Stimulated activated CD4-positive, alpha-beta T cell treated with anti-CD3 and anti-CD28 coated beads, Interleukin-2, amount 100 ng/mL, for 4 hours (primary cell): ENCODE measurements at places on chromosomes 12 and 14.

GRCh38 chr14:76564471-76565422, 188.8 kb downstream of the ESRRB start:
- no peak for DNase-seq

GRCh38 chr14:89899291-89899690, 55.2 kb downstream of the EFCAB11 start:
- no peak for DNase-seq

DNA sequence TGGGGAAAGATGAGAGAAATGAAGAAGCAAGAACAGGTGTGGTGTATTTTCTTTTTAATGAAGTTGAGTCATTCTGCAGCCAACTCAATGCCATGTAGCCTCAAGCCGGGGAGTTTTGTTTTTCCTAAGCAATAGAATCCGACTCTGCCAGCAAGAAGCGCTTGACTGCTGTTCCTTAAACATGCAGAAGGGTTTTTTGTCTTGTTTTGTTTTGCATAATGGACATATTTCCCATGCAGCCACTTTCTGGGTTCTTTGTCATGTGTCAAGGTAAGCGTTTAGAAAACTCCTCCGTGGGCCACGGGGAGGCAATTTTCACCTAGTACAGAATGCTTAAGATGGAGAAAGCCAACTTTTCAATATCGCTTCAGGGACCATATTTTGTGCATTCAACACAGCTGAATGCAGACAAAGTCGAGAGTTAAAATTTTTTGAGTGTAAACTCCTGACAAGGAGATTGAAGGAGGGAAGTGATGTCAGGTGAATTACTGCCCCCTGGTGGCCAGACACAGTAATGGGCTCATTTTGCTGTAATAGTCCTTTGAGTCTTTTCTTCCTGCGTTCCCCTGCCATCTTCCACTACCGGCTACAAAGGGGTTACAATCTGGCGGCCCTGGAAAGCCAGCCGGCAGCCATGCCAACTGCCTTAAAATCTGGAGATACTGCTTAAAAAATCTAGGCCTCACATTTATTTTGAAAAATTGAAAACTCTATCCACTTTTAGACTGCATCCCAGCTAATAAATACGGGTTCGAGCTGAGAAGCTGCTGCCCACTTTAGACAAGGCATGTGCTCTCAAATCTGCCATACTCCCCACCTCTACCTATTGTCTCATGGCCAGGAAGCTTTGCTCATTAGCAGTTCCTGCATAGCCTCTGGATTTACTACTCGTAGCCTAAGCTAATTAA, 3.2 kb upstream of the FICD start:
- DNase-seq: peak; percentile 60

DNA sequence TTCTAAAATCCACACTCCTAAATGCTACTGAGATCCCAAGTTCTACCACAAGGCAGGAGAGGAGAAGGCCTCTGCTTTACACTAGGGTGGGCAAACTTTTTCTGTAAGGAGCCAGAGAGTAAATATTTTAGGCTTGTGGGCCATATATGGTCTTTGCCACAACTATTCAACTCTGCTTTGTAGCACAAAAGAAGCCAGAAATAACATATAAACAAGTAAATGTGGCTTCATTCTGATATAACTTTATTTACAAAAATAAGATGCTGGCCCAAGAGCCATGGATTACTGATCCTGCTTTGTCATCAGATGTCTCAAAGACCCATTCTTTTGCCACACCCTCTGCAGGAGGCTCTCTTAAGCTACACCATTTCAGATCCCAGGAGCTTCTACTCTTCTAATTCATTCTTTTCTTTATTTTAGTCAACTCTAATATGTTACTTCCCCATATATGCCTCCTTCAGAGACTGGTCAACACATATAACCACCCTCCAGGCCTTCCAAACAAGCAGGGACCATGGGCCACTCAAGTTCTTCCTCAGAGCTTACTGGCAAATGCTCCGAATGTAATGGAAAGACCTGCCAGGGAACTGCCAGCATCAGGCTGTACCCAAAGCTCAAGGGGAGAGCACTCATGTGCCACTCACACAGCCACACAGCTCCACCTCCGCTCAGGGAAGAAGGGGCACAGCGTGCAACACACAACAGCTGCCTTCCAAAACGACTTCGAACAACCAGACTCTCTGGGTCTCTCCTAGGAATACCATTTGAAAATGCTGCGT, 15.6 kb downstream of the APPL2 start:
- DNase-seq: no peak

GRCh38 chr12:79217306-79217705, 352.7 kb downstream of the SYT1 start:
- DNase-seq: no peak

GRCh38 chr12:69468237-69469026, 1.8 kb upstream of the FRS2 start:
- DNase-seq: no peak

DNA sequence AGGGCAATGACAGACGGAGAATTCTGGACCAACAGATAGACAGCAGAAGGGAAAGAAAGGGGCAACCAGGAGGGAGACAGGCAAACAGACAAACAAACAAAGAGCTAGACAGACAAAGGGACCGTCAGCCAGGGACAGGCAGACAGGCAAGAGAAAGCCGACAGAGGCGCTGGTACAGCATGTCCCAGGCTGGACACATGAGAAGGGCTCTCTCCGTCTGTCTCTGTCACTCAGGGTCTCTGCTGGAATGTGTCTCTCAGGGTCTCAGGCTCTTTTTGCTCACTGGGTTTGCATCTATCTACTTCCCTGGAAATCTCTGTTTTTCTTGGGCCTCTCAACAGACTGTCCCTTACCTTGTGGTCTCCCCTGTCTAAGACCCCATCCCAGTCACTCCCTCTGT, 8.2 kb upstream of the SMUG1 start:
- no peak for DNase-seq

DNA sequence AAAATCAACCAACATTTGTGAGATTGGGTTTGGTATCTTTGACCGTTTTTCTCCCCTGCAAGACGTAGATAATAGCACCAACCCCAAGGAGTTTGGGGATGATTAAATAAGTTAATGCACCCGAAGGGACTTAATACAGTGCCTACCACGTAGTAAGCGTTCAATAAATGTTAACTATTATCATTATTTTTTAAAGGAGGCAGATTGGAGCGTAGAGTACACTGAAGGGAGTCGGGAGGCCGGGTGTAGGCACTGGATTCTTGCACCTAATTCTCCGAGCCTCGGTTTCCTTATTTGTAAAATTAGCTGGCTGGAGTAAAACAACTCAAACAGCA, 367 bp upstream of the FRS2 start:
- DNase-seq: no peak

DNA sequence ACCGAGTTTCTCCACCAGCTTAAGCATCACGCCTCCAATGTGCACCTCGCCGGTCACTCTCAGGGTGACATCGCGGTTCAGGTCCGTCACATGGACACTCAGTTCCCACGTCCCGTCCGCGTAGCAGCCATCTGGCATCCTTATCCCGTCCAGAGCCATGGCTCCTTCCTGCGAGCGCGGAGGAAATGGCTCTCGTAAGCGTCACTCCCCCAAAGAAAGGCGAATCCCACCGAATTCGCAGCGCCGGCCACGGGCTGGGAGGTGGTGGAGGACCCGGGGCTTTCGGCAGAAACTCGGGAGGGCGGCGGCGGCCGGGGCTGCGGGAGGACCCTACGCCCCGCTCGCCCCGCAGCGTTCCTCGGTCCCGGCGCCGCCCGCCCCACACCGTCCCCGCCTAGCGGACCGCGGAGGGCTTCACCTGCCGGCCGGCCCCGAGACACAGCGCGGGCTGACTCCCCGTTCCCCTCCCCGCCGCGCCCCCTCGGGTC, 396 bp downstream of the FERMT2 start:
- no peak for DNase-seq

- DNase-seq: no peak
Observed at GRCh38 chr12:49821373-49822287, 6.6 kb downstream of the NCKAP5L start.

- no peak for DNase-seq
Observed at GRCh38 chr12:67910360-67911274, 78.6 kb upstream of the IFNG-AS1 start.

DNA sequence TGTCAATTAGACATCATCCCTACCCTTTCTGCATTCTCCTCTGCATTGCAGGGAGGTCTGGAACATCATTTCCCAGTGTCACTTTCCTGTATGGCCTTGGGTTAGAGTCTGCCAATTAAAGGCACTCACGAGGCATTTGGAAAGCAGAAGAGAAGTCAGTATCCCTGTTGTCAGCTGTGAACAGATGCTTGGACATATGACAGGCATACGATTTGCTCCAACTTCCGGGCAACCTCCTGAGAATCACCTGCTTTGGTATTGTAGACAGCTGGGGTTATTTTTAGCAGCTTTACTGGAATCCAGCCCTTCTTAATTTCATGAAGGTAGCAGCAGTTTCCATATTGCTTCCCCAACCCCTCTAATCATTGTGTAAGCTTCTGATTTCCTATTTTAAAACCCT, 88.7 kb upstream of the DHRS4 start:
- DNase-seq: no peak

DNA sequence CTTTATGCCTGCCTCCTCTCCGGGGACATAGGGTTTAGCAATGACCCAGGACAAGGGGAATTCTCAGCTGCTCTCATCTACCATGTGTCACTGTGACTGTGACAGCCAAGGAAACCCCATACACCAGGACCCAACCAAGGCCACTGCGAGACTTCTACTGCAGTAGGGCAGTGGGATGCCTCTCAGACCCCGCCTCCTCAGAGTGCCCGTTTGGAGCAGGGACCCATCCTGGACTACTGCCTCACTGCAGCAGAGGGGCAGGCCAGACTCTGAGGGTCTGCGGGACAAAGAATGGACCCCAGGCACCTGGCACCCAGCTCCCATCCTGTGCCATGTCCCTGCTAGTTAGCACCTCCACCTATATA, 71.3 kb upstream of the DDX11 start:
- no peak for DNase-seq

DNA sequence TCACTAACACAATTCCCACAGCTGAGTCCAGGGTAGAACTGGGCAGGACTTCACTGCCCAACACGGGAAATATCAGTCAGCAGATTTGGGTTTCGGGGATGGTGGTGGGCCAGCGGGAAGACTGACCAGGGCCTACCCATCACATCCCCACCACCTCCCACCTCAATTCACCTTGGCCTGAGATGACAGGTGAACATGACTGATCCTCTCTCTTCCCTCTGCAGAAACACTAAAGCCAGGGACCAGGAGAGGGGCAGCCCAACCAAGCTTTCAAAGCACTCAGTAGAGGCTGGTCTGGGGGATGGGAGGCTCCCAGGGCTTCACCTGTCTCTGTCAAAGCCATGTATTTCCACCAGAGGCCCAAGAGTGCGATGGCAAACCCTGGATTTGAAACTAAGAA, 2.3 kb downstream of the SERPINA5 start:
- no peak for DNase-seq

GRCh38 chr12:29763301-29763683, 20.4 kb downstream of the TMTC1 start:
- no peak for DNase-seq

DNA sequence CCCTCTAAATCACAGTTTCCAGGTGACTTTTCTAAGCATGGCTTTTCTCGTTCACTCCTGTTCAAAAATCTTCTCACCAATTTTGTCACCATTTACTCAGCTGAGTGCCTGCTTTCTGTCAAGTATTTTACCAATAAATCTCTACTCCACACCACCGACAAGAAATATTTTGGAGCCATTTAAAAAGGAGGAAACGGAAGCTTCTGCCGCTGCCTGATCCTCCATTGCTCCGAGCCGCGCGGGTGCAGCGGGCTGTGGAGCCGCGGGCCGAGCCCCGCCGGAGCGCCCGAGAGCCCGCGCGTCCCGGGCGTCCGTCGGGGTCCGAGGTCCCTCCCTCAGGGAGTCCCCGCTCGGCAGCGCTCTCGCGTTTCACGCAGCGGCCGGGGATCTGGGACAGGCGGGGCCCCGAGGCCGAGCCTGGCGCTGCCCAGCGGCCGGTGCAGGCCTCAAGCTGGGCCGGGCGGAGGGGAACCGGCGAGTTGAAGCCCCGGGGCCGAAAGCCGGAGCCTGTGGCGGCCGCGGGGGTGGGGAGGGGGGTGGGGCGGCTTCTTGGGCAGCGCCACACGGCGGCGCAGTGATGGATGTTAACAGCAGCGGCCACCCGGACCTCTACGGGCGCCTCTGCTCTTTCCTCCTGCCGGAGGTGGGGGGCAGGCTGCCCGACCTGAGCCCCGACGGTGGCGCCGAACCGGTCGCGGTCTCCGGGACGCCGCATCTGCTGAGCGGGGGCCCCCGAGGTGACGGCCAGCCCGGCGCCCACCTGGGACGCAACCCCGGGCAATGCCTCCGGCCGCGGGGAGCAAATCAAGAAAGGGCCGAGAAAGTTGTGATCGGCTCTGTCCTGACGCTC, 1.1 kb upstream of the HEBP1 start:
- DNase-seq: no peak

- no peak for DNase-seq
Observed at GRCh38 chr12:65609359-65609771, 214.9 kb upstream of the HMGA2 start.
